ACHN (cell line): ENCODE measurements at places on chromosomes 2 and 18.

GRCh38 chr2:235021752-235022151, 69.9 kb downstream of the SH3BP4 start:
- DNase-seq: peak; percentile 8

DNA sequence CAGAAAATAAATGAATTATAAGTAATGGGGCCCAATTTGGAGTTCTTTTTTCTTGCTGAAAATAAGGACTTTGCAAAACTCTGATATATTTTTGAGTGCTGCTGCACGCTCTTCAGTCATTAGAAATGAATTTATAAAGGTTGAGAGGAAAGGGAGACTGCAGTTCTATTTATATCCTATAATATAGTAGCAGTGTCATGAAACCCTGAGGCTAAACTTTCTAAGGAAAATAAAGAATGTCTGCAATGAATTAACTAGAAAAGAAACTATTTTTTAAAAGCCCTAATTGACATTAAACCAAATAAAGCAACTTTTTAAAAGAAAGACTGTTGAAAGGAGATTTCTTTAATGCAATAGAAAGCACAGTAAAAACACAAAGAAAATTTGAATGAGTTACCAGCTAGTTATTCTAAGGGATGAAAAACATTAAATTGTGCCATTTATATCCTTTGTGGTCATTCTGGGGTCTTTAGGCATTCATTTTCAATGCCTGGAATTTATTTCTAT, 1072.8 kb upstream of the TMEFF2 start:
- no peak for DNase-seq

DNA sequence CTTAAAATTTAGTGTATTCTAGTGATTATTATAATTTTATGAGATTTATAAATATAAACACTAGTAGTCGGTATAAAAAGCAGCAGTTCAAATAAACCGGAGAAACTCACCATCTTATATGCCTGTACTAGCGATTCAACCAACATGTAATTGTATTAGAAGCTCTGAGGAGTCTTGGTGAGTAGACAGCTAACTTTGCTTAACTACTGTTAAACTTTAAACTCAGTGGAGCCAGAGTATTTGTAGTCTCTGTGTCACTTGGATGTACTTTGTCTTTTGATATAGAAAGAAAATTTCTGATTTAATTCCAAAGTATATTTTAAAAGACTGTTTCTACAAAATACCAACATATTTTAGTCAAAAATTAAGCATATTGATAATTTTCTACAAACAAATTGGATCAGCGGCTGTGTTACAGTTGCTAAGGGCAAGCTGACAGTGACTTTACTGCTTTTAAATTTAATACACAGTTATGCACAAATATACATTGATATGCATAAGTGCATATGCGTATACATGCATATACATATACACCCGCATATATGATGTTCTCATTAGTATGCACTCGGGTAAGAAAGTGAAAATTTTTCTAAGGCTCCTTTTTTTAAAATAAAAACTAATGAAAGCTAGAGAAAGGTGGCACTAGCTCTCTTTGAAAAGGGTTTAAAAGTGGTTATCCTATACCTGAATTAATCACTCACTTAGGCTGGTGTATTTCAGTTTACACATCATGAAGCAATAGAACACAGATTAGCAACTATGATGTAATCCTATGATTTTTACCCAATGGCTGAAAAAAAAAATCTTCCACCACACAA, 374.5 kb downstream of the NCKAP5 start:
- DNase-seq: peak; percentile 61

- DNase-seq: no peak
These were observed 77.7 kb downstream of the RHOB start for GRCh38 chr2:20524412-20525040.

- DNase-seq: no peak
These were observed 98.1 kb downstream of the WDSUB1 start for GRCh38 chr2:159188449-159188848.

DNA sequence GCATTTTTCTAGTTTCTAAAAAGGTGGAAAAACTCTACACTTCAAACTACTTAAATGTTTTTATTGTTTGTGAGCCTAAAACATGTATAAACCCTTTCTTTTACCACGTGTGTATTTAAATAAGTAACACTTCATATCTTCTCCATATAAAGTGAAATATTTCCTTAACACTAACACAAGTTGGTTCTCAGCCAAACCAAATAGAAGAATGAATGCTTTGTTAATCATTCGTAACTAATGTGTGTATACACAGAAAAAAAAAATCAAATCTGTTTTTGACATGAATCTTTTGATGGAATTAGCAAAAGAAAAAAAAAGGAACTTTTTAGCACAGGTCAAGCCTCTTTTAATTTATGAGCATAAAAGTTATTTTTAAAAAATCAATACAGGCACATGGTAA, 89.3 kb downstream of the EHBP1 start:
- peak; percentile 70 for DNase-seq

DNA sequence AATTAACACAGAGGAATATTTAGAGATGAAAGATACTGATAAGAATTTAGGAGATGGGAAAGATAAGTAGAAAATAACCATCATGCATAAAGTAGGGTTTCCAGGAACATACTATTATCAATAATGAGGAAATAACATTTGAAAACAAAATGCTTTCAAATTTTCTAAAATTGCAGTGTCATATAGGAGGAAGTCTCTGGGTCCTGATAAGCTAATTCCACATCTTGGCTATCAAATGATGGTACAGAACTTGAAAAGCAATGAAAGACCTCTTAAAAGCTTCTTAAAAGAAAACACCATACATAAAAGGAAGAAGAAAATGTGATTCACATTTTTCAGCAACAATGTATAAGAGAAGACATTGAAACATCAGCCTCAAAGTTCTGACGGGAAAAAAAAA, 1024.8 kb downstream of the TSN start:
- no peak for DNase-seq

GRCh38 chr2:191030521-191031154, 16.7 kb upstream of the STAT1 start:
- DNase-seq: peak; percentile 70

DNA sequence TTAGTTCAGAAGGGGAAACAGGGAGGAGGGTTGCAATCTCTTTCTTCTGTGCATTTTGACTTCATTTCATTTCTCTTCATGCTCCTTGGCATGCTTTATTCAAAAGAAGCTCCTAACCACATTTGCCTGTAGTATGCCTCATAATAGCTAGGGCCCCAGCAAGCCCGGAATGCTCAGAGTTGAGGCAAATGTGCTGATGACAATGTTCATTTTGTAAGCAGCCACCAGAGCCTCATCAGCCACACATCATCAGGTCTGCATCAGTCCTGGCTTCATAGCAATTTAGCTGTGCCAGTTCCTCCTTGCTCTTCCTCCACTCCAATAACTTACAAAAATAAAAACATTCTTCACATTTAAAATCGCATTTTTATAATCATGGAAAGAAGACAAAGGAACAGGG, 65.4 kb upstream of the MMADHC start:
- no peak for DNase-seq

DNA sequence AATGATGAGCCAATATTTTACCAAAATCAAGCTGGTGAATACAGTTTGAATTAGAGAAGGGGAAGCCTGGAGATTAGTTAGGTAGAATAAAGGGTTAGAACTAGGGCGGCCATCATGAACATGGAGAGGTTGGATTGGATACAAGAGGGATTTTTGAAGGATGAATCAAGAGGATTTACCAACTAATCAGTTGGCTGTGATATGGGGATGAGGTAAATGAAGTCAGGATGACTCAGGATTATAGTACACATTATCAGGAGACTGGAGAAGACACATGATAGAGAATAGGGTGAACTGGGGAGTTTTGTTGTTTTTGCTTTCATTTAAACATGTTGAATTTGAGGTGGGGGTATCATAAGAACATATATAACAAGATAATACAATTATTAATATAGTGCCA, 73.8 kb upstream of the PROKR1 start:
- no peak for DNase-seq

DNA sequence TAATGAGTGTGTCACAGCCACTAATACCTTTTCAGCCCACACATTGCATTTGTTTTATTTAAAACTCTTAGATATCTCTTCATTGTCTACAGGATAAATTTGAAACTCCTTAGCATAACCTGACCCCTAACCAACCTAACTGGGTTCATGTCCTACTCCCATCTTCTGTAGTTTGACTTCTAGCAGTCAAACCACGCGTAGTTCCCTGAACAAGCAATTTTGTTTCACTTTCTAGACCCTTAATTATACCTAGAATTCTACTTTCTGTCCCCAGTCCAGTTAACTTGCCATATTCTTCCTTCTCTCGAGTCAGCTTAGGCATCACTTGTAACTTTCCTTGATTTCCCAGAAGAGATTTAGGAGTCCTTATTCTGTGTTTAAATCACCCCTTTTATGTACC, 55.1 kb downstream of the RBBP8 start:
- no peak for DNase-seq

- DNase-seq: no peak
These were observed 36.0 kb downstream of the RPRD1A start for GRCh38 chr18:36031407-36031806.

- no peak for DNase-seq
These were observed 39.1 kb downstream of the ABCB11 start for GRCh38 chr2:168992026-168992425.

DNA sequence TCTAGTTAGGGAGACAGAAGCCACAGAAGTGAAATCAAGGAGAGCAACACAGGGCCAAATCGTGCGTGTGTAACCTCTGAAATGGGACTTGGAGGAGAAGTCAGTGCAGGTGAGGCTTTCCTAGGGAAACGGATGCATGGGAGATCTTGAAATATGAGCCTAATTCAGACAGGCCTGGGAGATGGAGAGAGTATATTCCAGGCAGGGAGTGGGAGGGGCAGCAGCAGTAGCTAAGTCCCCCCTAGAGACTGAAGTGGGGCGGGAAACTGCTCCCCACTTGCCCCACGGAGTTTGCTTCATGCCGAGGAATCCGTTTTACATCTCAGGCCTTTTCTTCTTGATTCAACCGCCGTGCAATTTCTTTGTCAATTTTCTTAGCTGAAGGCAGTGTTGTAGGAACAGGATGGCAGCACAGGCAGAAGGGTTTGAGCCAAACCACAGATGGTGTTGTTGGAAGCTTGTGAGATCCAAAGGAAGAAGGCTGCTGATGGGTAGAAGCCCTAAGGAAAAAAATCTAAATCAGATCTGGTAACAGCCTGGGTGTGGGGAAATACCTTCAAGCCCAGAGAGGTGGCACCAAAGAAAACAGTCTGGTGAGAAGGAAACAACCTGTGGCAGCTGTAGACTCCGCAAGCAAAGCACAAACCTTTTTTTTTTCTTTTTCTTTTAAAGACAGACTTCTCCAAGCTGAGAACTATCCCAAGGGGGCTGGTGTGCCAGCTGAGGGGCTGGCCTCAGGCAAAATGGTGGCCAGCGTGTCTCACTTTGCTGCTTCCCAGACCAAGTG, 40.2 kb downstream of the EPAS1 start:
- DNase-seq: no peak

DNA sequence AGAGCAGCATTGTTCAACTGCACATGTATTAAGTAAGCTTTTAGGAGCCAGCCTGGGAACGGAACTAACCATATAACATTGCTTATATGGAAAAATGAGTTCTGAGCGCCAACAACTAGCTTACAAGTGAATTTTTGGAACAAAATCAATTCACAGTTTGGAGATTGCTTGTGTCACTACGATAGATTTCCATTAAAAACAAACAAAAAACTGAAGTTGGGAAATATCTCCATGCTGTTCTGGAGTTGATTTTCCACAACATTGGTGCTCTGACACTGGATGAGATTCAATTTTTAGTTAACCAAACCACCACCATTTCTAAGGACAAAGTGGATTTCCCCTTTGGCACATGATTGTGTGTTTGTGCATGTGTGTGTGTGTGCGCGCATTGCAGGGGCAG, 56.9 kb upstream of the ZNF397 start:
- no peak for DNase-seq

- peak; percentile 12 for DNase-seq
These were observed 139.1 kb downstream of the IRS1 start for GRCh38 chr2:226660526-226660925.

DNA sequence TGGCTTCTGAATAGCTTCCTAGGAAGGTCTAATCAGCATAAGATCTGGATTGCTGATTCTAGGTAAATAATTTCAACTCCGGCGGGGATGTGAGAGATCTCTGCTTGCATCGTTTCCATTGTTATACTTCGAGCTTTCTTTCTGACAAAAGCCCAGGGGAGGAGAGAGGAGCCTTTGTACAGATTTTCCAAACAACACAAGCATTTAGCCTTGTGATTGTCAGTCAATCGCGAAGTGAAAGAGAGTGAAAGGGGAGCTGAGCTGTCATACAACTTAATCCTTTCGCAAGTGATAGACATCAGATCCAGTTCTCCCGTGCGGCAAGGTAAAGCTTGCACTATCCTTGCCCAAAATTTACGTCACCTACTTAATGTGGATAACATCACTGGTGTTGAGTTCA, 26.2 kb downstream of the RALB start:
- DNase-seq: no peak
